Hypothalamus (tissue), 51 donors: ENCODE measurements at places on chromosomes 4 and X.

GRCh38 chr4:182231496-182231895, 11.7 kb upstream of the TENM3 start:
- DNase-seq, result no peak

DNA sequence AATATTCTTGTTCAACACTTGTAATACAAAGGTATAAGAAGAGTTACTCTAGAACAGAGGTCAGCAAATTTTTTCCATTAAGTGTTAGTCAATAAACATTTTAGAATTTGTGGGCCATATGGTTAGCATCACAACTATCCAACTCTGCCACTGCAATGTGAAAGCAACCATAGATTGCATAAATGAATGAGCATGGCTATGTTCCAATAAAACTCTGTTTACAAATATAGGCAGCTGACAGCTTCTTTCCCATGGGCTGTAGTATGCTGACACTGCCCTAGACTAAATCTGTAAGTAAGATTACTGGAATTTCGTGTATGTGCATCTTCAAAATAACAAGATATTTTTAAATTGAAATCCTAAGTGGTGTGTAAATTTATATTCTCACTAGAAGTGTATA, 73.7 kb downstream of the GABRA2 start:
- no peak for DNase-seq

GRCh38 chr4:113223001-113223400, 173.5 kb downstream of the ANK2 start:
- no peak for DNase-seq

DNA sequence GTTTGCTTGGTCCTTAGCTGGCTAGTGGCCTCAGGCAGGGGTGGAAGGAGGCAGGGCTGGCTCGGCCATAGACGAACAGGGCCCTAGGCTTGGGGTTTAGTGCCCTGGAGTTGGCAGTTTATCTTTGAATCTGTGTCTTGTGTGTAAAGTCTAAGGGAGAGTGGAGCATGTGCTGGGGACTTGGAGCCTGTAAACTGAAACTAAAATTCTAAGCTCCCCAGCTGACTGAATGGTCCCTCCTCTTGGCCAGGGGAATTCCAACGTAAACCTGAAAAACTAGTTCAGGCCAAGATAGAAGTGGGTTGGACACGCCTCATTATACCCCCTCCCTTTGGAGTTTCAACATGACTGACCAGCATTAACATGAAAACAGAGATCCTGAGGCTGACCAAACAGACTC, 46.1 kb upstream of the GPR78 start:
- DNase-seq, result no peak

DNA sequence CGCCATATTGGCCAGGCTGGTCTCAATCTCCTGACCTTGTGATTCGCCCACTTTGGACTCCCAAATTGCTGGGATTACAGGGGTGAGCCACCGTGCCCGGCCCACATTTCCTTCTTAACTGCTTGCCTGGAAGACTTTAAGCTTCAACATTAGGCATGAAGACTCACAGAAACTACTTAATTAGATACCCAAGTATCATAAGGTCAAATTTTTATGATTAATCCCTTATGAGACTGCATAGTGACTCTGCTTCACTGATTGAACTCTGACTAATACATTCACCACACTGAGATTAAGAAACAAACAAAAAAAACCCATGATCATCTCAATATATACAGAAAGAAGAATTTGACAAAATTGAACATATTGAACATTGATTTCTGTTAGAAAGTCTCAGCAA, 87.4 kb upstream of the KCTD8 start:
- DNase-seq, result no peak

DNA sequence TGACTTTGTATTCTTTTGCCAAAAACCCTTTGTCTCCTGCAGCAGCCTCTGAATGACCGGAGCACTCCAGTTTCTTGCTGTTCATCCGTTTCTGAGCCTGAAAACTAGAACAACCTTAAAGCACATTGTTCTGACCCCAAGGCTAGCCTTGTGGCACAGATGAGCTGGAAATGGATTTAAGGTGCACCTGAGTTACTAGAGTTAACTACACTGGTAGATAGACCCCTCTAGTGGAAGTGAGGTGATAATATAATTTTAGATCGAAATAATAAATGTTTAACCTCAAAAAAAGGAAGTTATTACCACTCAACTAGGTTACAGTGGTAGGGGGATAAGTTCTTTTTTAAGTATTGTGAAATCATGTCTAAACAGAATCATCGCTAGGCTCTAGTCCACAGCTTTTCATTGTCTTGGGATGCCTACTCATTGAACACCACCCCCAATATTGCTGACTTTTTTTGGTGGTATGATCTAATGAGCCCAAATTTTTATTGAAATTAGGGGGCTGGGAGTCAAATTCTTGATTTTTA, 2.7 kb downstream of the PLS3 start:
- DNase-seq, result no peak

- DNase-seq, result no peak
Measured at GRCh38 chrX:136652822-136653723, 5.1 kb downstream of the CD40LG start.

DNA sequence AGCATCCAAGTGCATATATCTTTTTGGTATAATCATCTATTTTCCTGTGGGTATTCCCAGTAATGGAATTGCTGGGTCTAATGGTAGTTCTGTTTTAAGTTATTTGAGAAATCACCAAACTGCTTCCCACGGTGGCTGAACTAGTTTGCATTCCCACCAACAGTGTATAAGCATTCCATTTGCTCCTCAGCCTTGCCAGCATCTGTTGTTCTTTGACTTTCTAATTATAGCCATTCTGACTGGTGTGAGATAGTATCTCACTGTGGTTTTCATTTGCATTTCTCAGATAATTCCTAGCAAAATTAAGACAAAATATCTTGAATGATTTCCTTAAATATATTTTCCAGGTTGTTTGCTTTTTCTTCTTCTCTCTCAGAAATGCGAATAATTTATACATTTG, 341.1 kb downstream of the GBA3 start:
- no peak for DNase-seq
